Karpas-422 (cell line): ENCODE measurements at places on chromosomes 16 and 17.

GRCh38 chr16:87684106-87684677 is 81.6 kb downstream of the KLHDC4 start:
- no peak overlapping the region for H3K4me3 ChIP-seq
- H3K4me1 ChIP-seq = no peaks in the 10 kb centered on the region
- DNase-seq = no peak
- no peak overlapping the region for H3K27ac ChIP-seq
- H3K27me3 ChIP-seq = no peaks in the 10 kb centered on the region

DNA sequence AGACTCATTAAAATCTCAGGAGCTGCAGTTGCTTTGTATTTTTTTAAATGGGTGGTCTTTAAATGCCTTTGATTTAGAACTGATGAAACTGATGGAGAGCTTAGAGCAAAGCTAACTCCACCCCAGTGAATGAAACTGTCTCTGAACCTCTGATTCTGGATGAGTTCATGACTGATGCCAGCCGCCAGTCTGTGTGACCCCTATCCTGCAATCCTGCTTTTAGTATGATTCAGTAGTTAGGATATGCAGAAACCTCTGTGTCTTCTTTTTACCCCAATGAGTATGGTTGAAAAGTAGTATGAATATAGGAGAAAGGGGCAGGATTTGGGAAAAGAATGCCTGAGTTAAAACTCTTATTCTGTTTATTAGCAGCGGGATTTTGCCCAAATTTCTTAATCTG is 12.3 kb upstream of the SALL1 start:
- H3K36me3 ChIP-seq = no peaks in the 10 kb centered on the region
- H3K27me3 ChIP-seq = no peaks in the 10 kb centered on the region
- H3K4me3 ChIP-seq = no peak overlapping the region
- DNase-seq = no peak
- no peaks in the 10 kb centered on the region for H3K4me1 ChIP-seq

DNA sequence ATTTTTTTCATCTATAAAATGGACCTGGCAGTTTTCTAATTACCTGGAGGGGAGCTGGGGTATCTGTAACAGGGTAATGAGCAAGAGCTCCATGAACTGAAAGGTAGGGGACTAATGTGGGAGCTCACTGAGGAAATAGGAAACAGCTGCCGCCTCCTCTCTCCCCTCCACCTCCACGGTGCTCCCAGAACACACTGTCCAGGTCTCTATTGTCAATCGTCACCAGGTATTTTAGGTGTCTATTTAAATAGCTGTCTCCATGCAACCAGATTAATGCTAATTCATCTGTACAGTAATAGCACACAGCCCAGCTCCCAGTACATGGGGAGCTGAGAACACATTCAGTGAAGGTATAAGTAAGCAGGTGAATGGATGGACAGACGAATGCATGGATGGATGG is 233.3 kb downstream of the GRIN2A start:
- H3K36me3 ChIP-seq = no peaks in the 10 kb centered on the region
- no peak for DNase-seq
- no peaks in the 10 kb centered on the region for H3K27me3 ChIP-seq
- H3K4me1 ChIP-seq = no peaks in the 10 kb centered on the region

- no peaks in the 10 kb centered on the region for H3K27me3 ChIP-seq
- no peaks in the 10 kb centered on the region for H3K36me3 ChIP-seq
- no peak overlapping the region for H3K4me3 ChIP-seq
- no peaks in the 10 kb centered on the region for H3K4me1 ChIP-seq
- H3K27ac ChIP-seq = no peak overlapping the region
Observed at GRCh38 chr17:43956222-43956621, 2.5 kb upstream of the PYY start.

GRCh38 chr17:8670421-8670820 is 39.9 kb upstream of the MYH10 start:
- no peak overlapping the region for H3K4me3 ChIP-seq
- H3K36me3 ChIP-seq = no peaks in the 10 kb centered on the region
- no peaks in the 10 kb centered on the region for H3K4me1 ChIP-seq
- DNase-seq = no peak
- no peaks in the 10 kb centered on the region for H3K27me3 ChIP-seq
- no peak overlapping the region for H3K27ac ChIP-seq

GRCh38 chr17:50647187-50647586 is 12.5 kb downstream of the ABCC3 start:
- no peaks in the 10 kb centered on the region for H3K36me3 ChIP-seq
- H3K4me1 ChIP-seq = no peaks in the 10 kb centered on the region
- no peaks in the 10 kb centered on the region for H3K27me3 ChIP-seq
- DNase-seq = no peak
- H3K4me3 ChIP-seq = no peak overlapping the region
- H3K27ac ChIP-seq = no peak overlapping the region

GRCh38 chr17:9231449-9232154 is 210.3 kb downstream of the NTN1 start:
- DNase-seq = no peak
- H3K27ac ChIP-seq = no peak overlapping the region
- H3K36me3 ChIP-seq = no peaks in the 10 kb centered on the region
- no peaks in the 10 kb centered on the region for H3K4me1 ChIP-seq
- H3K27me3 ChIP-seq = no peaks in the 10 kb centered on the region

- no peaks in the 10 kb centered on the region for H3K4me1 ChIP-seq
- H3K36me3 ChIP-seq = no peaks in the 10 kb centered on the region
- H3K27ac ChIP-seq = no peak overlapping the region
- no peak for DNase-seq
- no peak overlapping the region for H3K4me3 ChIP-seq
- H3K27me3 ChIP-seq = no peaks in the 10 kb centered on the region
Observed at GRCh38 chr16:7644176-7644575, 311.5 kb downstream of the RBFOX1 start.

DNA sequence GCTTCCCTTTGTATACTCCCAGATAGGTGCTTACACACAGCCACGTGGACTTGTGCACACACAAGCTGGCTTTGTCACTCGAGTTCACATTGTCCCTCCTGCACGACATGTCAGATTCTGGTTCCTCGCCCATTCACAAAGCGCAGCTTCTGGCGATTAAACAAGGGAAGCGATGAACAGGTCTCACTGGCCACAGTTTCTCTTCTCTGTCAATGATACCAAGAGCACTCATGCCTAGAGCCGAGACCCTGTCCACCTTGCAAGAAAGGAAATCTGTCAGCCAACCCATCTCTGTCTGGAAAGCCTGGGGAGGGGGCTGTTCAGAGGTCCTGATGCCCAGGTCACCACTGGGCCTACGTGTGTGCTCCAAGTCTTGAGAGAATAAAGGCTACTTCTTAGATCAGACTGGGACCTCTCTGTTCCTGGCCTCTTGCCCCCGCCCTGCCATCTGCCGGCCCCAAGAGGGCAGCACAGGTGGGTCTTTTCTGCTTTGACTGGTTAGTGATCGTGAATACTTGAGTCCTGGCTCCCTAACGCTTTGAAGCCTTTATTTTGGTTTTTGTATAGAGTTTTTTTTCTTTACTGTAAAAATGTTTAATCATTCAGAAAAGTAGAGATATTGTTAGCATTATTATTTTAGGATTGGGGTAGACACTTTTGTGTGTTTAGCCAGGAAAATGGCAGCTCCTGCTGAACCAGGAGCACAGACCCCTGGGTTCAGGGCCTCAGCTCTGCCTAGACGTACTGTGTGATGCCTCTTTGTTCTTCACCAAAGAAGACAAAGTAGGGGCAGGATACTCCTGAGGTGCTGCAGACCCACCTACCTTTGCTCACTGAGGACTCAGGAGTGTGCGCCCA is 104.7 kb downstream of the MRM1 start:
- no peaks in the 10 kb centered on the region for H3K27me3 ChIP-seq
- H3K36me3 ChIP-seq = no peaks in the 10 kb centered on the region
- no peaks in the 10 kb centered on the region for H3K4me1 ChIP-seq
- peak; percentile 81 for DNase-seq

- no peak for DNase-seq
- no peak overlapping the region for H3K27ac ChIP-seq
- no peaks in the 10 kb centered on the region for H3K4me1 ChIP-seq
- H3K27me3 ChIP-seq = no peaks in the 10 kb centered on the region
- H3K4me3 ChIP-seq = no peak overlapping the region
- H3K36me3 ChIP-seq = no peaks in the 10 kb centered on the region
Observed at GRCh38 chr16:67733734-67734470, 14.8 kb upstream of the GFOD2 start.

- H3K27ac ChIP-seq = no peak overlapping the region
- peak; percentile 85 for DNase-seq
- no peaks in the 10 kb centered on the region for H3K27me3 ChIP-seq
- no peaks in the 10 kb centered on the region for H3K4me1 ChIP-seq
- no peaks in the 10 kb centered on the region for H3K36me3 ChIP-seq
Observed at GRCh38 chr16:84277244-84277823, 17.3 kb upstream of the WFDC1 start.

DNA sequence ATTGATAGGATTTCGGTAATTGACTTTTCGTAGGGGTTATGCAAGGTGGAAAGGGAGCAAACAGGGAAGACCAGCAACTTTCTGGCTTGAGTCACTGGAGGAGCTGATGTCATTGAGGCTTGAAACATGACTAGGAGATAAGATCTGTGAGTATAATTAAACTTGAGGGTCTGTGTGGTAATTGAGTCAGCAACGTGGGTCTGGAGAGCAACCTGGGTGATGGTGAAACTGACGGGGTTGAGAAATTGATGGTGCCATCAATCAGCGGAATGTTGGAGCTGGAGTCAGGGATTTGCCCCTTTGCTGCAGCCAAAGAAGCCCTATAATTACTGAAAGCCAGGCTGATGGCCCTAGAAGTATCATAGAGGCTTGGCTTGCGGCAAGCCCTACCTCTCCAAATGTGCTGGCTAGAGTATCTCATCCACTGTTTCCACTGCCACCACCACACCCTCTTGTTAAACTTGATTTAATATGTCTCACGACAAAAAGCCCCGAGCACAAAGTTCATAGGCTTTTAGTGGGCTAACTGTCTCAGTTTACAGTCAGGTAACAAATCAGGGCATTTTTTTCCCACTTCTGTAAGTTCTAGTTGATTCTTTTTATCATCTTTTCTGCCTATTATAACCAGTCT is 186.9 kb upstream of the ELAC2 start:
- H3K4me1 ChIP-seq = no peaks in the 10 kb centered on the region
- no peak for DNase-seq
- H3K27ac ChIP-seq = no peak overlapping the region
- H3K4me3 ChIP-seq = no peak overlapping the region
- no peaks in the 10 kb centered on the region for H3K36me3 ChIP-seq
